ENCODE measurements at places on chromosomes 7 and 10. TPM values are rescaled to one million over a fixed set of nuclear protein-coding genes. Genes with fewer than 3 reads are reported as not detected.
A peak's percentile ranks its signal among the peaks of the same experiment; 100 is the strongest.

EPO gene
- total RNA-seq, result not detected

GDF2 gene
- not detected for total RNA-seq

TSPAN12 gene
- total RNA-seq, result not detected

IKZF1 gene
- total RNA-seq, result 225 TPM

MYOZ1 gene
- total RNA-seq, result not detected

ELFN1 gene
- total RNA-seq, result 0.14 TPM

COL13A1 gene
- not detected for total RNA-seq

DNA sequence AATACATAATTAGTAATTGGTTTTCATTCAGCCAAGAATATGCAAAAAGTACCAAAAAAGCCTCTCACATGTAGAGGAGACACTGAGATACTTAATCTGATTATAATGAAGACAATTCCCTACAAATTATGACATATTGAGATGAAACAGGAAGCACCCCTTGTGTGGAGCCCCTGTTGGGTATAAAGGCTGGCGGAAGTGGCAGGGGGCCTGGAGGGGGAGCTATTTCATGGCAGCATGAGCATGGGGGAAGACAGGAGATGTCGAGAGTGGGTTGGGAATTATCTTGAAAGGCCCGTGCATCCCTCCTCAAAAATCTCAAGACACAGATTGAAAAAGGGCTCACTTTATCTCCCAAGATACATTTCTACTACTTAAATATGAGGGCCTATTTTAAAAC lies 96.9 kb downstream of the PIP4K2A start:
- no peak for DNase-seq

DNA sequence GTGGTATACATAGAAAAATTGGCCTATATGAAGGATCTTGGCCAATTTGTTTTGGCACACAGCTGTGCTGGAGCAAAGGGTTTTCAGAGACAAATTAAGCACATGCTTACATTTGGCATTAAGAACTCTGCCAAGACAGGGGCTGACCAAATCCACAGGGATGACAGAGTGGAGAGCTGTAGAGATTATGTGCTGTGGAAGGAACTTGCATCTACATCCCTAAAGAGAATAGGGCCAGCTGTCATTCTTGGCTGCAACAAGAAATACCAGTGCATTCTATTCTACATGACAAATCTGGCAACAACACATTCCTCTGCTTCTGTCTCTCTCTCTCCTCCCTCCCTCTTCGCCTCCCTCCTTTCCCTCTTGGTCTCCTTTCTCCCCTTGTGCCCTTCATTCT lies 75.6 kb downstream of the POM121L12 start:
- DNase-seq, result no peak

GRCh38 chr7:136078630-136079029 lies 101.5 kb upstream of the MTPN start:
- no peak for DNase-seq

GRCh38 chr7:78220754-78221153 lies 422.2 kb downstream of the PHTF2 start:
- no peak for DNase-seq

GRCh38 chr7:142134909-142135308 lies 23.4 kb downstream of the MGAM2 start:
- DNase-seq, result no peak

- no peak for DNase-seq
Measured at GRCh38 chr10:26759008-26759407, 61.5 kb downstream of the PDSS1 start.

- DNase-seq, result no peak
Measured at GRCh38 chr7:1632916-1633785, 36.9 kb upstream of the ELFN1 start.

- peak; percentile 71 for DNase-seq
Measured at GRCh38 chr10:118840071-118840775, 85.5 kb upstream of the CACUL1 start.

DNA sequence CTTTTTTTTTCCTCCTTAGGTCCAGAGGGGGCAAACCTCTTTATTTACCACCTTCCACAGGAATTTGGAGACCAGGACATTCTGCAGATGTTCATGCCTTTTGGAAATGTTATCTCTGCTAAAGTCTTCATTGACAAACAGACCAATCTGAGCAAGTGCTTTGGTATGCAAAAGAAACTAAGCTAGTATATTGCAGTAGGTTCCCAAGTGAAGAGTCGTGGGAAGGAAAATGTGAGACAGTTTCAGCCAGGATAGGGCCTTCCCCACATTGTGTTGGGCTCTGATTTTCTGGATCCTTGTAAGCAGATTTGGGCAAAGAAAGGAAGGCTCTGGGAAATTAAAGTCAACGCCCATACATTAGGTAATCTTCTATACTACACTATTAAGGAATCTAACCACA lies 285.6 kb downstream of the USP6NL start:
- DNase-seq, result no peak

- DNase-seq, result no peak
Measured at GRCh38 chr7:133039614-133040013, 42.3 kb downstream of the CHCHD3 start.

GRCh38 chr10:98513704-98514103 lies 67.0 kb upstream of the HPS1 start:
- DNase-seq, result no peak

All from activated naive CD8-positive, alpha-beta T cell treated with anti-CD3 and anti-CD28 coated beads for 36 hours (primary cell).